Forelimb muscle (tissue), 1 donor: ENCODE measurements at places on chromosomes 11 and 22.

DNA sequence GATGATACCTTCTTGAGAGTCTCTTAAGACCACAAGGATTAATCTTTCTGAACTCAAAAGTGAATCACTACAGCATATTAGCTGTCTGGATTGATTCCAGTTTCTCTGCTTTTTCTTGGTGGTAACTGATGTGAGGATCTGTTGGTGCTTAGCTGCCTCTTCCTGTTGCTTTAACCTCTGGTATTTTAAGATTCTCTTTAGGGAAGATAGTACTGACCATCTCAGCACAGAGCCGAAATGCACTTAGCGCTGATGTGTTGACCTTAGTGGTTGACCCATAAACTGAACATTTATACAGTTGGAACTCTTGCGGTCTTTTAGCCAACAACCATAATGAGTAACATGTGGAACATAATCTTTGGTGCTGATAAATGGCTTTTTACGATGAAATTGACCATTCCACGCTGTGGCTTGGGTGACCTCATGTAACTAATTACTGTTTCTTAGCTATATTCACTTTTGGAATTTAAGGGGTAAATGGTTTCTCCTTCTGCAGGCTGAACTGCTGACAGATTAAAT is 33.7 kb downstream of the APLP2 start:
- no peak for DNase-seq

GRCh38 chr11:109864834-109865547 is 228.2 kb upstream of the ZC3H12C start:
- no peak for DNase-seq

GRCh38 chr11:78438298-78438975 is 20.8 kb upstream of the GAB2 start:
- DNase-seq: no peak

GRCh38 chr22:41819257-41819656 is 13.6 kb upstream of the SREBF2 start:
- no peak for DNase-seq
